ENCODE measurements at places on chromosomes 11 and 22. TPM values are rescaled to one million over a fixed set of nuclear protein-coding genes. Genes with fewer than 3 reads are reported as not detected.

- H3K27me3 ChIP-seq = no peaks in the 10 kb centered on the region
- H3K4me3 ChIP-seq = no peak overlapping the region
- DNase-seq = no peak
- H3K4me1 ChIP-seq = peaks cover 72% of the 10 kb centered on the region
These were observed 4.2 kb downstream of the LSP1 start for GRCh38 chr11:1857064-1857463.

Gene TRIM29
- total RNA-seq = not detected

Gene BATF2
- total RNA-seq = 0.30 TPM

Gene SART1
- total RNA-seq = 103 TPM

DNA sequence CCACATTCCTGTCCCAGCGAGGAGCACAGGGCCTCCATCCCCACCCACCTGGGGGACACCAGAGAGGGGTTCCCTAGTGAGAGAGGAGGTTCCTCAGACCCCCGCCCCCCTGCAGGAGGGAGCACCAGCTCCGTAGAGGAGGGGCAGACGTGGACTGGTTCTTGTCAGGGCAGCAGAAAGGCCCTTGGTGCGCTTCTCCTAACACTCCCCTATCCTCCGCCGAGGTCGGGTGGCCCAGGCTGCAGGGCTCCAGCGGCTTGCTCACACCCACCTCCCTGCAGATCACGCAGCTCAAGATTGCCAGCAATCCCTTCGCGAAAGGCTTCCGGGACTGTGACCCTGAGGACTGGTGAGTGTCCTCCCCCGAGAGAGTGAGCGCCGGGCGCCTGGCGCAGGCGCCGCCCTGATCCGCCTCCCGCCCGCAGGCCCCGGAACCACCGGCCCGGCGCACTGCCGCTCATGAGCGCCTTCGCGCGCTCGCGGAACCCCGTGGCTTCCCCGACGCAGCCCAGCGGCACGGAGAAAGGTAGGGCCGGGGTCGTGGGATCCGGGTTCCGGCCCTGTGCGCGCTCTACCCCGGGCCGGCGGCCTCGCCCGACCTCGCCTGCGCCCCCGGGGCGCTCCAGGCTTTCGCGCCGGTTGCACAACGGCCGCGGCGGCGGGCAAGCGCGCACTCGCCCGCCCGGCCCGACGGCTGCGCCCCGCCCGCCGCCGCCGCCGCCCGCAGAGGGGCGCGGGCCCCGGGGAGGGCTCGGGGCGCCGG lies 5.1 kb downstream of the TBX1 start:
- no peaks in the 10 kb centered on the region for H3K36me3 ChIP-seq
- peaks cover 22% of the 10 kb centered on the region for H3K4me1 ChIP-seq
- peaks cover 29% of the 10 kb centered on the region for H3K27me3 ChIP-seq
- no peak overlapping the region for H3K4me3 ChIP-seq

- no peaks in the 10 kb centered on the region for H3K36me3 ChIP-seq
- H3K27ac ChIP-seq = no peak overlapping the region
- no peak overlapping the region for H3K4me3 ChIP-seq
- H3K4me1 ChIP-seq = peaks cover 61% of the 10 kb centered on the region
- H3K27me3 ChIP-seq = peaks cover 10% of the 10 kb centered on the region
- DNase-seq = peak; percentile 50
These were observed 2.3 kb upstream of the IL17REL start for GRCh38 chr22:50014655-50015401.

DNA sequence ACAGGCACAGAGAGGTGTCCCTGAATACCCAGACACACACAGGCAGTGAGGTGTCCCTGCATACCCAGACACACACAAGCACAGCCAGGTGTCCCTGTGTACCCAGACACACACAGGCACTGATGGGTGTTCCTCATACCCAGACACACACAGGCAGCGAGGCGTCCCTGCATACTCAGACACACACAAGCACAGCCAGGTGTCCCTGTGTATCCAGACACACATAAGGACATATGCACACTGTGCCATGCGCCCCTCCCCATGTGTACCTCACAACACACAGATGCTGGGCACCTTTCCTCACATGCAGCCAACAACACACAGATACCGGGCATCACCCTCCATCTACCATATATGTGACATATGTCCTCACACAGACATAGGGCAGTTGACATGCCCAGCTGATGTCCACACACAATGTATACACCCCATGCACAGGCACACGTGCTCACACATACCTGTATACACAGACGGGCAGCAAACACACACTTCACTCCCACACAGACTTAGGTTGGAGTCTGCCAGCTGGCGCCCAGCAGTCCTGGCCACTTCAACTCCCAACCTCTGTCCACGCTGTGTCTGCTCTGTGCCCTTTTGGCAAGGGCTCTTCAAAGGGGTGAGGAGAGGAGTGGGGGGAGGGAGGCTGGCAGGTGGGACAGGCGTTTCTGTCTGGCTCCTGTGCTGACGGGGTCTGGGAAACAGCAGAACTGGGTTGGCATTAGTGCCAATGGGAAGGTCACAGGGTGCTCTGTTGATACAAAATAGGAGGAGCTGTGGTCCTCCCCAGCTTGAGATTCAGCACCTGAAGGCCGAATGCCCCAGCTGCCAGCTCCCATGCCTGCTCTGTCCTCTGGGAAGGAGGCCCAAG lies 69.4 kb upstream of the ALX4 start:
- H3K27ac ChIP-seq = no peak overlapping the region
- no peak overlapping the region for H3K4me3 ChIP-seq
- H3K36me3 ChIP-seq = no peaks in the 10 kb centered on the region

DNA sequence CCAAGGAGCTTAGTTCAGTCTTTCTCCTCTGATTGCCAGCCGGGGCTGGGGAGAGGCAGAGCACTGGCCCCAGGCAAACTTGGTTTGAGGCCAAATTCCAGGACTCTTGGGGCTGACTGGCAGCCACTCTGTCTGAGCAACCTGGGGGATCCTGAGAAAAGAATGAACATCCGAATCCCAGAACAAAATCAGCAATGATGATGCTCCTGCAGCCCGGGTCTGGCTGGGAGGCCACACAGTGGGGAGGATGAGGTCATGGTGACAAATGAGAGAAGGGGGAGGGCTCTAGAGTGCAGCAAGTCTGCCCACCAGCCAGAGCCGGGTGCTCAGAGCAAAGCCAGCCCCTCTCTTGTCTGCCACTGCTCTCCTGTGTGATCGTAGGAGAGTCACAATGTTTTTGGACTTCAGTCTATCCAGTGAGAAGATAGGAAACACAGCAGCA lies 71.8 kb upstream of the PAX6 start:
- no peak for DNase-seq
- H3K27ac ChIP-seq = no peak overlapping the region
- H3K4me3 ChIP-seq = no peak overlapping the region
- H3K27me3 ChIP-seq = peaks cover 2% of the 10 kb centered on the region

GRCh38 chr11:40104941-40105550 lies 1354.4 kb downstream of the LRRC4C start:
- no peak for DNase-seq
- H3K27ac ChIP-seq = no peak overlapping the region
- H3K4me1 ChIP-seq = no peaks in the 10 kb centered on the region
- H3K27me3 ChIP-seq = no peaks in the 10 kb centered on the region

DNA sequence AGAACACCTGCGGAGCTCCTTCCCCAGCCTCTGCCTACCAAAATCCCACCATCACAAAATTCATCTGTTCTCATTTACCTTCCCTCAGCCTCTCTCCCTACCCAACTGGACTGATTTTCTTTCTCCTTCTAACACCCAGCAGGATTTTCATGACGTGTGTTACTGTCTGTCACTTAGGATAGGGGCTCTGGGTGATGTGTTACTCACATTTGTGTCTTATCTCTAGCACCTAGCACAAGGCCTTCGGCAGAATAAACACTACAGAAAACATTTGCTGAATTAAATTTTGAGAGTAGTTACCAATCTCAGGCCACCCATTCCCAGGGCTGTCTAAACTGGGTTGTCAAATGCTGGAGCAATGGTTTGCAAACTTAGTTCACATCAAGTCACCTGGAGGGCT lies 88.0 kb downstream of the NTM start:
- H3K27ac ChIP-seq = no peak overlapping the region
- no peaks in the 10 kb centered on the region for H3K4me1 ChIP-seq
- H3K27me3 ChIP-seq = no peaks in the 10 kb centered on the region
- no peaks in the 10 kb centered on the region for H3K36me3 ChIP-seq
- no peak overlapping the region for H3K4me3 ChIP-seq

DNA sequence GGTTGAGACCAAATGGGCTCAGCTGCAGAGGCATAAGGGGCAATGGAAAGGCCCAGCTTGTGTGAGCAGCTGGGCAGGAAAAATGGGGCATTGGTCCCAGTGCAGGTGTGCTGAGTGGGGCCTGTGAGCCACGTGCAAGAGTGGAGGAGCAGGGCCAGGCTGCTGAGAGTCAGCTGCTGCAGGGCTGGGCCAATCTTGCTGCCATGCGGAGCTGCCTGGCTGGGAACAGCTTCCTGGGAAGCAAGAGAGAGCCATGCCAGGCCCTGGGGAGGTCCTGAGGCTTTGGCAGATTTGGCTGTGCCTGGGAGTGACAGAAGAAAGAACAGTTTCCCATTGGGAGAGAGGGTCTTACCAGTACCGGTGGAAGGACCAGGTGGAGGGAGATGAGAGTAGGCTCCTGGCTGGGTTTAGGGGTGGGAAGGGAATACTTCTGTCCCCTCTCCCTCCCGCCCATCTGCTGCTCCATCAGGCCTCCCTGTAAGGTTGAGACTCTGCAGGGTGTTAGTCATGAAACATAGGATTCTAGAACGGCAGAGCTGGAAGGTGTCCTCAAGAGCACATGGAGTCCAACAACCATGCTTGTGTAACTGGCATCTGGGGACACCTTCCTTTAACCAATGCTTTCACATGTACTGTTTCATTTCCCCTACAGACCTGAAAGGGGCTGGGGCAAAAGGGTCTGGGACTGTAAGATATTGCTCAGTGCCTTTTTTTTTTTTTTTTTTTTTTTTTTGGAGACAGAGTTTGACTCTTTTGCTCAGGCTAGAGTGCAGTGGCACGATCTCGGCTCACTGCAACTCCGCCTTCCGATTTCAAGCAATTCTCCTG lies 10.4 kb downstream of the SEPTIN3 start:
- H3K4me1 ChIP-seq = peaks cover 10% of the 10 kb centered on the region
- no peak for DNase-seq
- H3K36me3 ChIP-seq = no peaks in the 10 kb centered on the region
- no peak overlapping the region for H3K4me3 ChIP-seq
- H3K27me3 ChIP-seq = peaks cover 19% of the 10 kb centered on the region

Gene TRAF6
- total RNA-seq = 37.9 TPM

Gene DENND5A
- total RNA-seq = 23.8 TPM

GRCh38 chr22:27686534-27686933 lies 115.0 kb downstream of the MN1 start:
- no peaks in the 10 kb centered on the region for H3K36me3 ChIP-seq
- H3K27me3 ChIP-seq = no peaks in the 10 kb centered on the region
- no peaks in the 10 kb centered on the region for H3K4me1 ChIP-seq
- no peak for DNase-seq

Gene XPNPEP3
- 14.8 TPM for total RNA-seq

DNA sequence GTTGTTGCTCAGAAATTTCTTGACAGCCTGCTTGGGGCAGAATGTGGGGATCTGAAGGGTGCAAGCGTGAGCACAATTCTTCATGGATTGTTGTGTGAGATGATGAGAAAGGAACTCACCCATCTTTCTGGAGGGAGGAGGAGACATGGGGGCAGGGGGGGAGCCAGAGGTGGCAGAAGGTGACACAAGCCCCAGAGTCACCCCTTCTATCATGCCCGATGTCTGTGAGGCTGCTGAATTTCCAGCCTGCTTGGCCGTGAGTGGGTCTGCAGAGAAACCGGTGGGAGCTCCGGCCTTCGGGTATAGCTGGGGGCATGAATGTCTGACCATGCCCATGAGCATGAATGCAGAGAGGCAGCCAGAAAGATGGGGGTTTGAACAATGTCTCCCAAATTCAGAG lies 870.7 kb downstream of the TBC1D22A start:
- H3K27ac ChIP-seq = no peak overlapping the region
- H3K36me3 ChIP-seq = no peaks in the 10 kb centered on the region
- no peak for DNase-seq
- no peaks in the 10 kb centered on the region for H3K27me3 ChIP-seq
- H3K4me1 ChIP-seq = no peaks in the 10 kb centered on the region

DNA sequence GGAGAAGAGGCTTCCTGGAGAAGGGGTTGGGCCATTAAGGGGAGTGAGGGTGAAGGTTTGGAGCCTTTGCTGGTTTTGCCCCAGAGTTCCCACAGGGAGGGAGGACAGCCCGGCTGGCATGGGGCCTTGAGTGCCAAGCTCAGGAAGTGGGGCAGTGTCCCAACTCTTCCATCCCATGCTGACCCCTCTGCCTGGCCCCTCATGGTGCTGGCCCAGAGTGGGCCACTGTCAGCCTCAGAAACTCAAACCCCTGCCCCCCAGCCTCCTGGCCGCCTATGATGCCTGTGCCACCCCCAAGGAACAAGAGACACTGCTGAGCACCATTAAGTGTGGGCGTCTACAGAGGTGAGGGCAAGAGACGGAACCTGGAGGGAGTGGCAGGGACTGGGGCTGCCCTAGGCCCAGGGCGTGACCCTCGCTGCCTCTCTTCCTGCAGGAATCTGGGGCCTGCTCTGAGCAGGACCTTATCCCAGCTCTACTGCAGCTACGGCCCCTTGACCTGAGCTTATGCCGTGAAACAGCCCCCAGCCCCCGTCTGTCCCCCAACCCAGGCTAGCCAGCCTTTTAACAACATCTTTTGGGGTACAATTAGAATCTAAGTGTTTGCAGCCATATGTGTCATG lies 5.4 kb downstream of the MUS81 start:
- peaks cover 25% of the 10 kb centered on the region for H3K4me1 ChIP-seq
- no peak overlapping the region for H3K27ac ChIP-seq
- H3K36me3 ChIP-seq = peaks cover 47% of the 10 kb centered on the region

GRCh38 chr11:62514151-62514550 lies 32.5 kb downstream of the AHNAK start:
- H3K4me1 ChIP-seq = peaks cover 4% of the 10 kb centered on the region
- no peak overlapping the region for H3K4me3 ChIP-seq
- H3K27me3 ChIP-seq = no peaks in the 10 kb centered on the region
- H3K27ac ChIP-seq = no peak overlapping the region
- H3K36me3 ChIP-seq = peaks cover 35% of the 10 kb centered on the region

DNA sequence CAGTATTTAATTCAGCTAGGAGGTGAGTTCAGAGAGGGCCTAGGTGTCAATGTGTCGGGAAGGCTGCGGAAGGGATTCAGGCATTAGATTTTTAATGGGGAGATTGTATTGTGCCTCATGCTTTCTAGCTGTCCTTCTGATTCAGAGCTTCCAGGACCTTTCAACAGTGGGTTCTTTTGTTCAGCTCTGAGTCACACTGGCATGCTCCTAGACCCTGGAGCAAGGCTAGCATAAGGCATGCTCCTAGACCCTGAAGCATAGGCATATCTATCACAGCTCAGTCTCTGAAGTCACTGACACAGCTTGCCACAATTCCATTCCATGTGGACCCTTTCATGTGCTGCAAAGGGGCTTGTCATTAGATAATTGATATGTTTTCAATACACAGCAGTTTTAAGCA lies 396.9 kb downstream of the RAB38 start:
- no peaks in the 10 kb centered on the region for H3K36me3 ChIP-seq
- H3K4me1 ChIP-seq = no peaks in the 10 kb centered on the region
- no peak for DNase-seq
- H3K4me3 ChIP-seq = no peak overlapping the region
- no peaks in the 10 kb centered on the region for H3K27me3 ChIP-seq
- no peak overlapping the region for H3K27ac ChIP-seq

Gene PICK1
- total RNA-seq = 30.9 TPM

Gene BDNF
- total RNA-seq = not detected

GRCh38 chr11:76856106-76856505 lies 4.6 kb upstream of the ACER3 start:
- H3K27ac ChIP-seq = no peak overlapping the region
- no peak overlapping the region for H3K4me3 ChIP-seq
- DNase-seq = no peak
- H3K27me3 ChIP-seq = no peaks in the 10 kb centered on the region
- no peaks in the 10 kb centered on the region for H3K36me3 ChIP-seq

Gene LIN7C
- 22.5 TPM for total RNA-seq

Gene KBTBD3
- total RNA-seq = 9.9 TPM
